ENCODE measurements at places on chromosomes 4 and X.

- no peak for DNase-seq
Measured at GRCh38 chr4:157128395-157128794, 52.4 kb downstream of the GLRB start.

DNA sequence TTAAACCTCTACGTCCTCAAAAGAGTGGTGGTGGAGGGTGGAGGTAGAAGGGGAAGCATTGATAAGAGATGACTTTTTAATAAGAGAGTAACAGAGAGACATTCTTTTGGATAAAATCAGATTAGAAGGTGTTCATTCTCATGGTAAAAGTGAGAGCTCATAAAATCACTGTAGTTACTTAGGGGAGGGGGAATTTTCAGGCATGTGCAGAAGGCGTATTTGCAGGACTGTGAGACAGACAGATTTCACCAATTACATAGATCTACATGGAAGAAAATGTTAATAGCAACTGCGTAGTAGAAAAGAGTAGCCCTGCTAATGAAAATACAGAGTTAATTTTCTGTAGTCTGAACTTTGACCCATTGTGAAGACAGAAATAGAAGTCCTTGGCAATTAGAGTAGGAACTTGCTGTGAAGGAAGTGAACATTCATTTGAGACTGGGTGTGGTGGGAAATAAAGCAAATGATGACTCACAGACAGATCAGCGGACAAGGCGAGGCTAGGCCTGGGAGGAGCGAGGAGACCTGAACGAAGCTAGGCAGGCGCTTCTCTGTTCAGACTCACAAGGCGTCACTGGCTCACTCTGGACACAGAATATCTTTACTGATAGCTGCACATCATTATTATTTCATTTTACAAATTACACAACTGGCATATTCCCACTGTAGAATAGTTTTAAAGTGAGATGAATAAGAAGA, 57.2 kb upstream of the FAM9C start:
- DNase-seq: no peak

- no peak for DNase-seq
Measured at GRCh38 chrX:154731184-154731583, 19.7 kb downstream of the GAB3 start.

GRCh38 chrX:16807976-16808542, 21.8 kb downstream of the TXLNG start:
- DNase-seq: no peak

- DNase-seq: no peak
Measured at GRCh38 chr4:7531640-7531994, 96.9 kb upstream of the PSAPL1 start.

All from NCI-H1092 (cell line).